ENCODE measurements at places on chromosomes 11 and 22. TPM values are rescaled to one million over a fixed set of nuclear protein-coding genes. Genes with fewer than 3 reads are reported as not detected.

SHANK2 gene
- total RNA-seq, result not detected

PRG2 gene
- total RNA-seq, result 0.26 TPM

SAA2 gene
- total RNA-seq, result not detected

APOL4 gene
- 6.9 TPM for total RNA-seq

- H3K4me1 ChIP-seq, result peaks cover 82% of the 10 kb centered on the region
- H3K27ac ChIP-seq, result peak overlapping the region; percentile 86
- H3K36me3 ChIP-seq, result peaks cover 51% of the 10 kb centered on the region
- no peaks in the 10 kb centered on the region for H3K27me3 ChIP-seq
- no peak overlapping the region for H3K4me3 ChIP-seq
Measured at GRCh38 chr11:44610186-44610955, 44.9 kb downstream of the CD82 start.

- H3K4me3 ChIP-seq, result peak overlapping the region; percentile 87
- H3K27ac ChIP-seq, result peak overlapping the region; percentile 94
- peaks cover 17% of the 10 kb centered on the region for H3K36me3 ChIP-seq
- H3K27me3 ChIP-seq, result no peaks in the 10 kb centered on the region
- peak; percentile 77 for DNase-seq
Measured at GRCh38 chr11:75351791-75352587, 528 bp upstream of the ARRB1 start.

DNA sequence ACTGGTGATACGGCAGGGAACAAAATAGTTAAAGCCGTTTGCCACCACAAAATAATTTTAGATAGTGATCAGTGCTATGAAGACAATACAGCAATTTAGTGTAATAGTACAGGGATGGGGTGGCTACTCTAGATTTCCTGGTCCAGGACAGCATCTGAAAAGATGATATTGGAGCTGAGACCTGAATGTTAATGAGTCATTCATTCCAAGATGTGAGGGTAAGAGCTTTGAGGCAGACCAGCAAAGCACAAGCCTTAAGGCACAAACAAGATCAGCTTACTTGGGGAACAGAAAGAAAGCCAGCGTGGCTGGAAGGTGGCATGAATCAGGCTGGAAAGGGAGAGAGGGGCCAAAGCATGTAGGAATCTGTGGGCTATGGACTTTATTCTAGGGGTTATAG, 132.3 kb downstream of the TRIM44 start:
- H3K4me3 ChIP-seq, result no peak overlapping the region
- H3K36me3 ChIP-seq, result no peaks in the 10 kb centered on the region
- no peak for DNase-seq
- no peak overlapping the region for H3K27ac ChIP-seq
- no peaks in the 10 kb centered on the region for H3K27me3 ChIP-seq
- no peaks in the 10 kb centered on the region for H3K4me1 ChIP-seq

- H3K27ac ChIP-seq, result no peak overlapping the region
- no peaks in the 10 kb centered on the region for H3K36me3 ChIP-seq
- peaks cover 3% of the 10 kb centered on the region for H3K4me1 ChIP-seq
- H3K27me3 ChIP-seq, result peaks cover 8% of the 10 kb centered on the region
Measured at GRCh38 chr11:33033493-33033892, 5.9 kb upstream of the TCP11L1 start.

GRCh38 chr22:49587421-49587820, 240.3 kb downstream of the BRD1 start:
- DNase-seq, result no peak
- no peak overlapping the region for H3K4me3 ChIP-seq
- no peaks in the 10 kb centered on the region for H3K4me1 ChIP-seq
- no peaks in the 10 kb centered on the region for H3K36me3 ChIP-seq
- no peak overlapping the region for H3K27ac ChIP-seq
